PC-9 (cell line): ENCODE measurements at places on chromosomes 1 and 21.

- no peak for DNase-seq
Measured at GRCh38 chr1:232454227-232454886, 175.6 kb downstream of the SIPA1L2 start.

DNA sequence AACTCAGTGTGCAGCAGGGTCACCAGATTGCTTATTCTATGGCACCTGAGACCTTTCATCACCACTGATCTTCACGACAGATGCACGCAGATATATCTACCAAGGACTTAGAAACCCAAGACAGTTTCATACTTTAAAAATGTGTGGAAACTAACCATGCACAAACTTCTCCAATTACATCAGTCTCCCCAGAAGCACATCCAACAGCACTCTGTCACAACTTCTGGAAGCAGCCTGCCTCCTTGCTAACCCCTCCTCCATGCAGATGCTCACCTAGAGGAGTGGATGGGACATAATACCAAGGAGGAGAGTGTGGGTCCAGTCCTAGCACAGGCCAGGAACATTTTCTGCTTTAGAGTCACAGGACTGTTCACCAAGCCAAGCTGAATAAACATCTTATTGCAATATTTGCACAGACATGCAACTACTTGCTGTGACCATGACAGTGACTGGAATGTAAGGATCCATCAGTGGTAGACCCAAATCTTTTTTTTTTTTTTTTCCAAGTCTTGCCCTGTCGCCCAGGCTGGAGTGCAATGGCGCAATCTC, 69.4 kb downstream of the HIVEP3 start:
- DNase-seq: no peak

- DNase-seq: no peak
Measured at GRCh38 chr1:2277741-2278488, 49.8 kb downstream of the SKI start.

DNA sequence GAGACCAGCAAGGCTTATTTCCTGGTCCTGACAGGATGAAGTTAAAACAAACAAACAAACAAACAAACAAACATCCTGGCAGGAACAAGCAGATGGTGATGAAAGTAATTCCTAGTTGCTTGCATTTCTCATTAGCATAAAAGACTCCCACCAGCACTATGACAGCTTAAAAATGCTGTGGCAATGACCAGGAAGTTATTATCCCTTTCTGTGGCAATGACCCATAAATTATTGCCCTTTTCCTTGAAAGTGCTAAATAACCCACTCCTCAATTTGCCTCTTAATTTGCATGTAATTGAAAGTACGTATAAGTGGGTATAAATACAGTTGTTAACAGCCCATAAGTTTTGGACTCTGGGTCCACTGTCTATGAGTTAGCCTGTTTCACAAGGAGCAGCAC, 727.6 kb upstream of the NEGR1 start:
- DNase-seq: no peak

GRCh38 chr1:217462159-217462558, 168.7 kb downstream of the GPATCH2 start:
- no peak for DNase-seq

DNA sequence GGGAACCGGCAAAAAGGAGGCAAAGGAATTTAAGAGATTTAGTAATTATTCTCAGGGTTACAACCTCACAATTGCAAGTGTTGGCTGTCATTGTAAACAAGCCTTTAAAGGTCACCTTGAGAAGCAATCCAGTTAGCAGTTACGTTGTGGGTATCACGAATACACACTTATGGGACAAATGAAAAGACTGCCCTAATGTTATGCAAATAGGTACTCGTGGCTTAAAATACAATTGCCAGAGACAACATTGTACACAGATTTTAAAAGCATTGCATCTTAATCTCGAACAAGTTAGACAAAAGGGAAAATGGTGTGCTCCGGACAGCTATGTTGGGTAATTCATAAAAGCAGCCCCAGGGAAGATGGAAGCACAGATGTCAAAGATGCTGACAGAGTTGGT, 120.5 kb upstream of the ZC3H12A start:
- no peak for DNase-seq

DNA sequence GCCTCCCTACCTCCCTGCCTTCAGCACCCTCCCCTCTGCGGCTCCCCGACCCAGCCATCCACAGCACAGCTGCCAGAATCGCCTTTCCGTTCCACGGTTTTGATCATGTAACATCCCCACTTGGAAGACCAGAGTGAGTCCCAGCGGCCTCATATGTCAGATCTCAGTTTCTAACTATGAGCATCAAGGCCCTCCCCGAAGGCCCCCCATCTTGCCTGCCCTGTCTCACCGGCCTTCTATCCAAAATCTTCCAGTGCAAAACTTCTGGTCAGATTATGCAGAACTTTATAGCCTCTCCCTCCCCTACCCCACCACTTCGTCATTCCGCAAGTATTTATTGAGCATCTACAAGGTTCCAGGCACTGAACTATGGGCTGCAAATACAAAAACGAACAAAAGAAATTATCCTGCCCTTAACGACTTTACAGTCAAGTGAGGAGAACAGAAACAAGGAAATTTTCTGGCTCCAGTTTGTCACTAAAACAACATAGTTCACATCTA, 20.3 kb upstream of the LMX1A start:
- no peak for DNase-seq
